ENCODE measurements at places on chromosomes 1 and 21.

DNA sequence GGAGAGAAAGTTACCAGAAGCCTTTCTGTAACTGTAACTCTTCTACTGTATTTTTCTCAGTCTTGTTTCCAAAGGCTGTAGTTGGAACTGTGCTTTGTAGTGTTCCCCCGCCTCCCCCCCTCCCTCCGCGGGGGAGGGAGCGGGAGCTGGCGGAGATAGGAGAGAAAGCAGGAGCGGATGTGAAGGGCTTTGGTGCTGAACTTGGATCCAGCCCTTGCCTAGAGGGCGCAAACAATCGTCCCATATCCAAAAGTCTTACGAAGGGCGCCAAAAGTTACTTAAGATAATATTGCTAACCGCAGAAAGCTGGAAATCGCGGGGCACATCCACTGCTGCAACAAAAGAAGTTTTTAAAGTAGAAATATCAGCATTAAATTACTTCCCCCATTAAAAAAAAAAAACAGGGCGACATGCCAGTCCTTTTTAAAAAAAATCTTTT, 2.4 kb upstream of the NFIA start:
- no peaks in the 10 kb centered on the region for H3K36me3 ChIP-seq
- H3K27ac ChIP-seq: no peak overlapping the region
- H3K4me1 ChIP-seq: no peaks in the 10 kb centered on the region
- no peak overlapping the region for H3K4me3 ChIP-seq
- DNase-seq: peak; percentile 89

DNA sequence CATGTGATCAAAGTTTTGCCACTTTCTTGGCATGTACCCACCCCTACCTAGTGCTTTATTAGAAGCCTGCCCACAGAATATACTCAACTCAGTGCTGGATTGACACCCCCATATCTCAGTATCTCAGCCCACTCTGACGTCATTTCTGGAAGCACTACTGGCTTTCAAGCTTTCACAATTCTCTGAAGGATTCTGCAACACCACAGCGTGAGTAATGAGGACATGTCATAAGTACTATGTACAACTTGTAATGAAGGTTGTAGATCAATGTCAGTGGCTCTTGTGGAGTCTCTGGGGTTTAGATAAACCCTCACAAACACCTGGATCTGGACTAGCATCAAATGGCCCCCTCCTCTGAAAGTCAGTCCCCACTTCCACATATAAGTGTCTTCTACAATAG, 57.2 kb downstream of the TNFSF4 start:
- no peaks in the 10 kb centered on the region for H3K27me3 ChIP-seq
- no peaks in the 10 kb centered on the region for H3K36me3 ChIP-seq
- H3K4me3 ChIP-seq: no peak overlapping the region
- H3K27ac ChIP-seq: no peak overlapping the region
- no peak for DNase-seq
- no peaks in the 10 kb centered on the region for H3K4me1 ChIP-seq

DNA sequence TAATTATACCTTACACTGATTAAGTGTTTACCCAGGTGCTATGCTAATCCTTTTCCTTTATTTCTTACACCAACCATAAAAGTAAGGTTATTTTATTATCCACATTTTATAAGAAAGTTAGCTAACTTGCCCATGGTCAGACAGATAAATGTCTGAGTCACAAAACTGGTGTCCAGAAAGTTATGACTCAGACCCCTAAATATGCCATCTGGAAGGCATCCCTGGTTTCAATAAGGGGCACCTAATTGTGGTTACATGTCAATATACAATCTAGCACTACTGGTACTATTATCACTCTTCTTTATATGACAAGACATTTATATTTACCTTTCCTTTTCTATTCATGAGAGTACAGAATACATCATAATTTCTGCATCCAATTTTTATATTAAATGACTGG, 496.5 kb upstream of the ADGRL2 start:
- DNase-seq: no peak
- H3K27me3 ChIP-seq: no peaks in the 10 kb centered on the region
- no peaks in the 10 kb centered on the region for H3K36me3 ChIP-seq
- no peaks in the 10 kb centered on the region for H3K4me1 ChIP-seq

DNA sequence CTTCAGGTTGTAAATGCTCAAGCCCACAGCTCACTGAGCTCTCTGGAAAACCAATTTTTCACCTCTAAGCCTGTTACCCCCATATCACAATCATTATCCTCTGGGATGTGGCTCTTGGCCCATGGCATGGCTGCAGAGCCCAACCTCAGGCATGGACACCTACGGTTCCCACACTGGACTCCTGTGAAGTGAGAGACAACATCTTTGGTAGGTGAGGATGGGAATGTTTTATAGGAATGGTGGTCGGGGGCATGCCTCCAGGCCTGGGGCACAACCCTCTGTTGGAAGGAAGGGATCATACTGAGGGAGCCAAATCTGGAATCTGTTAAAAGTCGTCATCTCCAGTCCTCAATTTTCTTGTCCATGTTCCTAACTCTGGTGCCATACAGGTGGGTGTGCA, 179.1 kb downstream of the FOXD2 start:
- H3K4me3 ChIP-seq: no peak overlapping the region
- H3K27ac ChIP-seq: no peak overlapping the region
- no peaks in the 10 kb centered on the region for H3K4me1 ChIP-seq
- no peaks in the 10 kb centered on the region for H3K36me3 ChIP-seq
- DNase-seq: no peak

DNA sequence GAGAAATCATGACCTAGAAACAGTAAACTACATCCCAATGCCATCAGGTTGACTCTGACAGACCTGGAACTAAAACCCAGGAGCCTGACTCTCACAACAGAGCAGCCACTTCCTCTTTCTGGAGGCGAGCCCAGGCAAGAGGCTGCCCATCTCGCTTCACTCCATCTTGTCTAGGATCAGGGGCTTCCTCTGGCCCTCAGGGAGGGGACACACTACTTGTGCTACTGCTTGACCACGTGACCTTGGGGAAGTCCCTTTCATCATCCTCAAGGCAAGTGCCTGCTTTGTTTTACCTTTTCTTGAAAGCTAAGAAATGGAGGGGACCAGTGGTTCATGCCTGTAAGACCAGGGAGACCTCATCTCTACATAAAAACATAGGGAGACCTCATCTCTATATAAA, 2.6 kb upstream of the TENT5B start:
- H3K27ac ChIP-seq: no peak overlapping the region
- H3K4me1 ChIP-seq: peaks cover 10% of the 10 kb centered on the region
- DNase-seq: no peak

DNA sequence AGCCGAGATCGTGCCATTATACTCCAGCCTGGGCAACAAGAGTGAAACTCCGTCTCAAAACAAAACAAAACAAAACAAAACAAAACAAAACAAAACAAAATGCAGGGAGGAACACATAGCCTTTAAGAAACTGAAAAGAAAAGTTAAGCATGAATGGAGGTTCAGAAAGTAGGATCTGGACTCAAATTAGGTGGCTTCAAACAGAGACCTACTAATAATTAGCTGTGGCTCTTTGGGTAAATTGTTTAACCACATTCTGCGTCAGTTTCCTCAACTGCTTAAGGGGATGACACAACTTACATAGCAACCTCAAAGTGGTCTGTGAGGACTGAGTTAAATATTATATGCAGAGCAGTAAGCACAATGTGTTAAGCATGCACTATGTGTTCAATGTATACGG, 458.2 kb downstream of the ADGRL2 start:
- no peak for DNase-seq
- no peaks in the 10 kb centered on the region for H3K4me1 ChIP-seq
- H3K27ac ChIP-seq: no peak overlapping the region
- H3K36me3 ChIP-seq: no peaks in the 10 kb centered on the region
- H3K4me3 ChIP-seq: no peak overlapping the region
- H3K27me3 ChIP-seq: no peaks in the 10 kb centered on the region

GRCh38 chr1:201486187-201486586, 17.2 kb upstream of the PHLDA3 start:
- no peak overlapping the region for H3K27ac ChIP-seq
- DNase-seq: no peak
- no peaks in the 10 kb centered on the region for H3K4me1 ChIP-seq
- H3K4me3 ChIP-seq: no peak overlapping the region

- H3K27ac ChIP-seq: no peak overlapping the region
- H3K4me1 ChIP-seq: no peaks in the 10 kb centered on the region
- DNase-seq: no peak
Observed at GRCh38 chr1:53050310-53050709, 11.7 kb upstream of the PODN start.

- no peak overlapping the region for H3K27ac ChIP-seq
- H3K4me1 ChIP-seq: no peaks in the 10 kb centered on the region
- H3K36me3 ChIP-seq: no peaks in the 10 kb centered on the region
- no peak for DNase-seq
- no peak overlapping the region for H3K4me3 ChIP-seq
- H3K27me3 ChIP-seq: no peaks in the 10 kb centered on the region
Observed at GRCh38 chr1:159712080-159712479, 2.3 kb downstream of the CRP start.

DNA sequence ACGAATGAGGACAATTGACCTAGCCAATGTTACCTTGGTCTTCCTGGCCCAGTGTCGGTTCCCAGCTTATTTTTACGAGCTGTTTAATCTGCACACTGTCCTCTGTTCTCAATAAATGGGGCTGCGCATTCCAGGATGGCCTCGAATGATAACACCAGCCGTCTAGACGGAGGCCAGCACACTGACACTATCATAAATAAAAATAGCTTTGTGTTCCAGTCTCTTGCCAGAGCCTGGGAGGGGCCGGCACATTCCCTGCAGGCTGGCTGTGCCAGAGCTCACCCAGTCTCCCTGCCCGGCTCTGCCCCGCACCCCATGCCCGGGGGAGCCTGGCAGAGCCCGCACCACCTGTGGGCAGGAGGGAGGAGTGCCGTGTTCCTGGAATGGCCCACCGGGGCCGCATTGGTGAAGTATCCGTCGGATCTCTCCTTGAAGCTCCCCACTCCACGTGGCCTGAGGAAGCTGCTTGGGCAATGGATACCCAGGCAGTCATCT, 92.1 kb downstream of the SPSB1 start:
- no peaks in the 10 kb centered on the region for H3K4me1 ChIP-seq
- no peak overlapping the region for H3K4me3 ChIP-seq
- H3K27me3 ChIP-seq: no peaks in the 10 kb centered on the region

DNA sequence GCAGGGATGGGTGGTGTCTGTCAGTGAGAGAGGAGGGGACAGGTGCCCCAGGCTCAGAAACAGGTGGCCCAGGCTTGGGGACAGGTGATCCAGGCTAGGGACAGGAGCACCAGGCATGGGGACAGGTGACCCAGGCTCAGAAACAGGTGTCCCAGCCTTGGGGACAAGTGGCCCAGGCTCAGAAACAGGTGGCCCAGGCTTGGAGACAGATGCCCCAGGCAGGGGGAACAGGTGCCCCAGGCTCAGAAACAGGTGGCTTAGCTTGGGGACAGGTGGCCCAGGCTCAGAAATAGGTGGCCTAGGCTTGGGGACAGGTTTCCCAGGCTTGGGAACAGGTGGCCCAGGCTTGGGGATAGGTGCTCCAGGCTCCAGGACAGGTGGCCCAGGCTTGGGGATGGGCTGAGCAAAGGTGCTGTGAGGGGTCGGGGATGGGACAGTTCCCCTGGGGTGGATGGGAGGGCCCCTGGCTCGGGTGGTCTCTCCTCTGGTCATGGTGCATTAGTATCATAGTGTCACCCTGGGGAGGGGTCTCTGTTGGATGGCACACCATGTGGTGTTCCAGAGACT, 87.7 kb upstream of the C1orf174 start:
- no peak overlapping the region for H3K4me3 ChIP-seq
- no peak overlapping the region for H3K27ac ChIP-seq
- DNase-seq: no peak
- no peaks in the 10 kb centered on the region for H3K27me3 ChIP-seq
- H3K4me1 ChIP-seq: no peaks in the 10 kb centered on the region
- no peaks in the 10 kb centered on the region for H3K36me3 ChIP-seq

GRCh38 chr1:116804736-116805135, 50.5 kb downstream of the CD2 start:
- H3K4me1 ChIP-seq: no peaks in the 10 kb centered on the region
- no peak for DNase-seq
- H3K27ac ChIP-seq: no peak overlapping the region
- H3K4me3 ChIP-seq: no peak overlapping the region
- H3K27me3 ChIP-seq: no peaks in the 10 kb centered on the region
- H3K36me3 ChIP-seq: no peaks in the 10 kb centered on the region

DNA sequence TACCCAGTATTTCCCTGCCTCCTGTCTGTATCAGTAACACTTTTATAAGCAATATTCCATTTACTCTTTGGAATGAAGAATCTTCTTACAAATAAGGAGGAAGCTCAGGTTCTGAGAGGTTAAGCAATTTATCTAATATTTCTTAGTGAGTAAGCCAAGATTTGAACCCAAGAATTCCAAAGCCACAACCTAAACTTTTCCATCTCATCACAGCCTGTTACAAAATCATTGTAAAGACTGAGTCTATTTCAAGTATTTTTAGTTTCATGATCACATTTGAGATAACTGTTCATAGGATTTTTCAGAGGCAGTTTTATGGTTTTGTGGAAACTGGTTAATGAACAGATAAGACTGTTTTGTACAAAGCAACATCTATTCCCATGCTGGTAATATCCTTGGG, 29.8 kb upstream of the HHAT start:
- peaks cover 7% of the 10 kb centered on the region for H3K4me1 ChIP-seq
- H3K36me3 ChIP-seq: no peaks in the 10 kb centered on the region
- H3K4me3 ChIP-seq: no peak overlapping the region

- DNase-seq: no peak
- no peaks in the 10 kb centered on the region for H3K36me3 ChIP-seq
- H3K4me3 ChIP-seq: no peak overlapping the region
- H3K4me1 ChIP-seq: peaks cover under 1% of the 10 kb centered on the region
Observed at GRCh38 chr1:228799924-228800323, 64.6 kb downstream of the RHOU start.

DNA sequence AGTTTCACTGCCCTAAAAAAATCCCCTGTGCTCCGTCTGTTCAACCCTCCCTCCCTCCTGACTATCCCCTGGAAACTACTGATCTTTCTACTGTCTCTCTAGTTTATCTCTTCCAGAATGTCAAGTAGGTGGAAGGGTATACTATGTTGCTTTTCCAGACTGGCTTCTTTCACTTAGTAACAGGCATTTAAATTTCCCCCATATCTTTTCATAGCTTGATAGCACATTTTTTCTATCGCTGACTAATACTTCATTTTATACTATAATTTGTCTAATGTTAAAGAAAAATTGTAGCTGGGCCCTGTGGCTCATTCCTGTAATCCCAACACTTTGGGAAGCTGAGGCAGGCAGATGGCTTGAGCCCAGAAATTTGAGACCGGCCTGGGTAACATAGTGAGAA, 142.8 kb downstream of the DSCAM start:
- H3K36me3 ChIP-seq: no peaks in the 10 kb centered on the region
- H3K4me3 ChIP-seq: no peak overlapping the region
- no peaks in the 10 kb centered on the region for H3K27me3 ChIP-seq
- H3K4me1 ChIP-seq: no peaks in the 10 kb centered on the region

GRCh38 chr1:206526064-206526911, 19.0 kb downstream of the RASSF5 start:
- H3K4me3 ChIP-seq: no peak overlapping the region
- H3K36me3 ChIP-seq: no peaks in the 10 kb centered on the region
- H3K27ac ChIP-seq: no peak overlapping the region
- H3K27me3 ChIP-seq: no peaks in the 10 kb centered on the region
- no peaks in the 10 kb centered on the region for H3K4me1 ChIP-seq

GRCh38 chr1:244386595-244386994, 65.1 kb downstream of the ADSS2 start:
- no peaks in the 10 kb centered on the region for H3K27me3 ChIP-seq
- no peak for DNase-seq
- no peaks in the 10 kb centered on the region for H3K36me3 ChIP-seq

GRCh38 chr1:42657201-42657600, 1.0 kb upstream of the PPIH start:
- H3K27ac ChIP-seq: no peak overlapping the region
- peaks cover 1% of the 10 kb centered on the region for H3K36me3 ChIP-seq
- H3K27me3 ChIP-seq: no peaks in the 10 kb centered on the region
- DNase-seq: no peak
- H3K4me1 ChIP-seq: peaks cover 4% of the 10 kb centered on the region

- no peak overlapping the region for H3K27ac ChIP-seq
- DNase-seq: no peak
- no peaks in the 10 kb centered on the region for H3K36me3 ChIP-seq
- H3K27me3 ChIP-seq: no peaks in the 10 kb centered on the region
- H3K4me1 ChIP-seq: no peaks in the 10 kb centered on the region
Observed at GRCh38 chr1:95146637-95147036, 29.5 kb downstream of the TLCD4 start.
